ENCODE measurements at places on chromosomes 16 and 17.

GRCh38 chr16:1550069-1550468, 16.6 kb downstream of the TMEM204 start:
- no peak for DNase-seq

DNA sequence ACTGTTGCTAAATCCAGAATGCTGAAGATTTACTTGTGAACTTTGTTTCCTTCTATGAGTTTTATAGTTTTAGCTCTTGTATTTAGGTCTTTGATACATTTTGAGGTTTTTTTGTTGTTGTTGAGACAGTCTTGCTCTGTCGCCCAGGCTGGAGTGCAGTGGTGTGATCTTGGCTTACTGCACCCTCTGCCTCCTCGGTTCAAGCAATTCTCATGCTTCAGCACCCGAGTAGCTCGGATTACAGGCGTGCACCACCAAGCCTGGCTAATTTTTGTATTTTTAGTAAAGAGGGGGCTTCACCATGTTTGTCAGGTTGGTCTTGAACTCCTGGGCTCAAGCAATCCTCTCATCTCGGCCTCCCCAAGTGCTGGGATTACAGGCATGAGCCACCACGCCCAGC, 14.4 kb downstream of the TENT4B start:
- DNase-seq, result no peak

GRCh38 chr16:7167626-7168025, 165.0 kb upstream of the RBFOX1 start:
- DNase-seq, result no peak

DNA sequence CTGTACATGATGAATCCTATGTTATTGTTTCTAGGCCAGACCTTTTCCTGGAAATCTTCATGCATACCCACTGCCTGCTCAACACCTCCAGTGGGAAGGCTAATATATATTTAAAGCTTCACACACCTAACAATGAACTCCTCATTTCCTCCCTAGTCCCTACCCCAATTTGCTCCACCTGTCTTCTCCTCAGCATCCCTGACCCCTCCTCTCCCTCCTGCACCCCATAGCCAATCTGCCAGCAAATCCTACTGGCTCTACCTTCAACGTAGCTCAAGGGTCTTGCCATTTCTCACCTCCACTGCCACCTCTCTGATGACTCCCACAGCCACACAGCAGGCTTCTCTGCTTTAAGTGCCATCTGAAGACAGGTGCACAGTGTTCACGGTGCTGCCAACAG, 215.6 kb upstream of the WSB1 start:
- no peak for DNase-seq

DNA sequence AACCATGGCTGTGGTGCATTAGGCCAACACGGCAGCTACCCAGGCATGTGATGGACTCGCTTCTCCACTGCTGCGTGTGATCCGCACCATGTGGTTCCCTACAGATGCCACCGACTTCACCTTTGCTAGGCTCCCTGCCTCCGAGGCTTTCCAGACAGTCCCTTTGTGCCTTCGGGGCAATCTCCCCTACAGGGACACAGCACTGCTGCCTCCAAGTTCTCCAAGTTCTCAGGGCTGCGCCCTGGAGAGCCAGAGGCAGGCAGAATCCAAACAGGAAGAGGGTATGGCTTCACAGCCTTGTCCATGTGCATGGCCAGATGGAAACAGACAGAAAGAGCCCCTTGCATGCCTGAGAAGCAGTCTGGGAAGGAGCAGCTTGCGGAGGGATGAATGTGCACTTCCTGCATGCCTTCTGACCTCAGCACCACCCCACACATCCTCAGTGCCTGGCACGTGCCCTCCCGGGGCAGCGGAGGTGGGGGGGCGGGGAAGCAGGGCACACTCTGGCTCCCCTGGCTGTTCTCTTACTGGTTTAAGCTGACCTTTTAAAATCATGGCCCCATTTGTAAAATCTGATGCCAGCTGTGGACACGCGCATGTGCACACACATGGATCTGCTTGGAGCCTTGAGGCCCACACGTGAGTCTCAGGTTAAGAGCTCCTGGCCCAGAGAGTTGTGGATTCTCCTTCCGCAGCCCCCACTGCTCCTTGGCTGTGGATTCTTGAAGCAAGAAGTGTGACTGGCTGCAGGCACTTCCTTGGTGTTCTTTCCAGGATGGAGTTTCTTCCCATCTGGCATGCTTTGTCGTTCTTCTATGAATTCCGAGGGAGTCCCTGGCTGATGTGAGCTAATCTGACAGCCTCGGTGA, 55.3 kb upstream of the MTSS2 start:
- DNase-seq, result no peak
